Inflammatory macrophage treated with lipopolysaccharide for 4 hours (primary cell): ENCODE measurements at places on chromosomes 3 and 15.

DNA sequence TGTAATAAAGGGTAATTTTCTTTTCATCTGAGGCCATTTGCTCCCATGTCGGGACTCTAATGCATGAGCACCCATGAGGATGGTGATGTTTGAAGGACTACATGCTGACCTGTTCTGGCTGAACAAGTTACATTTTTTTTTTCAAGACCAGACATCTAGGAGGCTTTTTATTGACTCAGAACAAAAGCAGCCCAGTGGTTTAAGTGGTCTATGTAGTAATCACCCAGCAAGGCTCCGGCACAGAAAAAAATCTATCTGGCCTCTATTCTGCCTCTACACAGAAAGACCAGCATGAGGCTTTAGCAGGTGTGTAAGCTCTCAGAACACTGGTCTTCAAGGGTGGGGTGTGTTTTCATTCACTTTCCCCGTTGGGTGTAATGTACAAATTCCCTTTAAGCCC lies 95.1 kb upstream of the ZBED2 start:
- no peak for DNase-seq

GRCh38 chr15:58616171-58616570 lies 133.3 kb downstream of the ADAM10 start:
- no peak for DNase-seq

GRCh38 chr15:75840659-75841058 lies 2.6 kb upstream of the UBE2Q2 start:
- no peak for DNase-seq

DNA sequence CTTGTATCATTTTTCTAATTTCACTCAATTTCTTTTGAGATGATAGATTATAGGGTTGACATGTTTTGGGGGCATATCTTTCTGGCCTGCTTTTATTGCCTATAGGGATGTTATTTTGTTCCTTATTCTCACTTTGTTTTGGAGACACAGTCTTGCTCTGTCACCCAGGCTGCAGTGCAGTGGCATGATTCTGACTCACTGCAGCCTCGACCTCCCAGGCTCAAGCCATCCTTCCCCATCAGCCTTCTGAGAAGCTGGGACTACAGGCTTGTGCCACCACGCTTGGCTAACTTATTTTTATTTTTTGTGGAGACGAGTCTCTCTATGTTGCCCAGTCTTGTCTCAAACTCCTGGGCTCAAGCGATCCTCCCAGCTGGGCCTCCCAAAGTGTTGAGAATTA lies 72.8 kb upstream of the FAN1 start:
- peak; percentile 30 for DNase-seq

DNA sequence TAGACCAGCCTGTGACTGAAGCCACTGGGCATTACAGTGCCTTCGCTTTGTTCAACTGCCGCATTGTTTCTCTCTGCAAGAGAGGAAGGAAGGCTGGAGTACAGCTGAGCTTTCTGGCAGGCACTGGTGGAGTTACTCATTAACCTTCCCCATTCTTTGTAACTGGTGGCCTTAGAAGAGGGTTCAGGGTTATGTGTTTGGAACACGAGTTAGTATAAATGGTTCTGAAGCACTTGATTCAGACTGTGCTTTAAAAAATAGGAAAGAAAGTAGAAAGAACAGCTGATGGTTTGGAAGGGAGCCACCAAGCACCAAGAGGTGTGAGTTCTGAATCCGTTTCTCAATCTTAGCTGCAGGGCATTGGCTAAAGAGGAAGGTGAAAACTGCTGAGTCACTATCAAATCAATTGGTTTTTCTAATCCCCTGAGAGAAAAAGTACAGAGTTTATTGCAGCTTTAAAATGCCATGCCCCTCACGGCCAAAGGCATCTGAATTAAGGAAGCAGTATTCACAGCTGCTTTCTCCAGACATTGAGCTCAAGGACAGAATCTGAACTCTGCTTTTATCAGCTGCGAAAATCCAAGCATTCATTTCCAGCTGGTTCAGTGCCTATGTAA lies 3.6 kb downstream of the HGD start:
- peak; percentile 66 for DNase-seq

- DNase-seq: no peak
Observed at GRCh38 chr3:178947738-178948137, 123.9 kb downstream of the ZMAT3 start.
